ENCODE measurements at places on chromosomes 7 and 10.

GRCh38 chr7:26438078-26438477 lies 146.4 kb downstream of the SNX10 start:
- no peak for DNase-seq

- no peak for DNase-seq
These were observed 12.4 kb upstream of the PTPN12 start for GRCh38 chr7:77524731-77525130.

- DNase-seq: no peak
These were observed 33.8 kb downstream of the IL15RA start for GRCh38 chr10:5943536-5943935.

GRCh38 chr7:102273749-102274712 lies 12.6 kb upstream of the SH2B2 start:
- DNase-seq: no peak
